ENCODE measurements at places on chromosomes 5 and 9.

GRCh38 chr5:133746834-133747233 lies 134.5 kb upstream of the FSTL4 start:
- H3K27ac ChIP-seq, result no peak overlapping the region
- H3K4me3 ChIP-seq, result no peak overlapping the region
- H3K36me3 ChIP-seq, result no peaks in the 10 kb centered on the region

- H3K4me1 ChIP-seq, result no peaks in the 10 kb centered on the region
- DNase-seq, result no peak
- H3K4me3 ChIP-seq, result no peak overlapping the region
- H3K27ac ChIP-seq, result no peak overlapping the region
- no peaks in the 10 kb centered on the region for H3K36me3 ChIP-seq
Observed at GRCh38 chr5:60806591-60807243, 37.4 kb downstream of the ELOVL7 start.

GRCh38 chr9:123373946-123374345 lies 17.9 kb downstream of the CRB2 start:
- peaks cover 13% of the 10 kb centered on the region for H3K4me1 ChIP-seq
- no peak overlapping the region for H3K4me3 ChIP-seq
- H3K27me3 ChIP-seq, result no peaks in the 10 kb centered on the region
- no peak for DNase-seq

DNA sequence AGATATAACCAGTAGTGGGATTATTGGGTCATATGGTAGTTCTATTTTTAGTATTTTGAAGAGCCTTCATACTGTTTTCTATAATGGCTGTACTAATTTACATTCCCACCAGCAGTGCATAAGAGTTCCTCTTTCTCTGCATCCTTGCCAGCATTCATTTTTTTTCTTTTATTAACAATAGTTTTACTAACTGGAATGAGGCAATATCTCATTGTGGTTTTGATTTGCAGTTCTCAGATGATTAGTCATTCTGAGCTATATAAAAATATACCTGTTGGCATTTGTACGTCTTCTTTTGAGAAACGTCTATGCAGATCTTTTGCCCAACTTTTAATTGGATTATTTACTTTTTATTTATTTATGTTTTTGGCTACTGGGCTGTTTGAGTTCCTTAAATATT lies 1579.3 kb upstream of the CDH6 start:
- no peak overlapping the region for H3K4me3 ChIP-seq
- no peaks in the 10 kb centered on the region for H3K27me3 ChIP-seq
- H3K4me1 ChIP-seq, result no peaks in the 10 kb centered on the region
- no peaks in the 10 kb centered on the region for H3K36me3 ChIP-seq

GRCh38 chr5:3931976-3932375 lies 336.3 kb downstream of the IRX1 start:
- H3K27me3 ChIP-seq, result no peaks in the 10 kb centered on the region
- H3K4me1 ChIP-seq, result no peaks in the 10 kb centered on the region
- no peak for DNase-seq
- H3K27ac ChIP-seq, result no peak overlapping the region

GRCh38 chr9:125995706-125996105 lies 248.5 kb downstream of the PBX3 start:
- no peaks in the 10 kb centered on the region for H3K27me3 ChIP-seq
- no peaks in the 10 kb centered on the region for H3K4me1 ChIP-seq
- no peak overlapping the region for H3K27ac ChIP-seq
- no peaks in the 10 kb centered on the region for H3K36me3 ChIP-seq
- DNase-seq, result no peak

DNA sequence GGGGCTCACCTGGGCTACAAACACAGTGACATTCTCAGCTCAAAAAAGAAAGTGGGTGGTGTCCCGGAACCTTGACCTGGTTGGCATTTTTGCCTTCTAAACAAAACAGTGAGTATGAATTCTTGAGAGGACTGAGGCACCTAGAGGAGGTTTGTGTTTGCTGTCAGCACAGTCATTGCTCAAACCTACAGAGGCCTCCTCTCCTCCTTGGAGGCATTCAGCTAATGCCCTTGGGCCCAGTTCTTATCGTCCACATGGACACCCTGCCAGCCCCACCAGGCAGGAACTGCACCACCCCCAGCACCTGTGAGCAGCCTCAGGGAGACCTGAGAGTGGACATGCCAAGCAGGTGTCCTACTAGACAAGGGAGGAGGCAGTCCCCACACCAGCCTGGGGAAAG lies 156.7 kb downstream of the SYK start:
- H3K4me3 ChIP-seq, result no peak overlapping the region
- DNase-seq, result no peak
- no peaks in the 10 kb centered on the region for H3K27me3 ChIP-seq
- no peaks in the 10 kb centered on the region for H3K4me1 ChIP-seq
- H3K36me3 ChIP-seq, result no peaks in the 10 kb centered on the region
- H3K27ac ChIP-seq, result no peak overlapping the region

DNA sequence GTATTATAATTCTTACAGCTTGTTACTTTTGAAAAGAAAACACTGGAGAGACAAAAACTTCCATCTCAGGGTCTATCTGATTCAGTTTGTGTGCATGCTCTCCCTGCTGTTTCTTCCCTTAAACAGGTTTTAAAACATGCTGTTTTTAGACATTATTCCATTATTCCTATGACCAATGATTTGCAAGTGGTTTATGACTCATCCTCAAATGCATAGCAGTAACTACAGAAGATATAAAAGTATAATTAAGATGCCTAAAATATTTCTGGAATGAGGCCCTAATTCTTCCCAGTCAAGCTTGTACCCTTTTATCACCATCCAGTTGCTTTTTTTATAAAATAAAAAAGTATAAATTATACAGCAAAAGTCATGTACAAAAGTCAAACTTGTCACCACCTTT lies 3.7 kb downstream of the DTWD2 start:
- H3K27me3 ChIP-seq, result no peaks in the 10 kb centered on the region
- no peak for DNase-seq
- H3K27ac ChIP-seq, result no peak overlapping the region
- H3K4me1 ChIP-seq, result peaks cover 33% of the 10 kb centered on the region
- no peak overlapping the region for H3K4me3 ChIP-seq

- H3K36me3 ChIP-seq, result no peaks in the 10 kb centered on the region
- H3K4me3 ChIP-seq, result no peak overlapping the region
- H3K27ac ChIP-seq, result no peak overlapping the region
- no peaks in the 10 kb centered on the region for H3K27me3 ChIP-seq
Observed at GRCh38 chr5:154288145-154288544, 97.6 kb downstream of the GALNT10 start.

DNA sequence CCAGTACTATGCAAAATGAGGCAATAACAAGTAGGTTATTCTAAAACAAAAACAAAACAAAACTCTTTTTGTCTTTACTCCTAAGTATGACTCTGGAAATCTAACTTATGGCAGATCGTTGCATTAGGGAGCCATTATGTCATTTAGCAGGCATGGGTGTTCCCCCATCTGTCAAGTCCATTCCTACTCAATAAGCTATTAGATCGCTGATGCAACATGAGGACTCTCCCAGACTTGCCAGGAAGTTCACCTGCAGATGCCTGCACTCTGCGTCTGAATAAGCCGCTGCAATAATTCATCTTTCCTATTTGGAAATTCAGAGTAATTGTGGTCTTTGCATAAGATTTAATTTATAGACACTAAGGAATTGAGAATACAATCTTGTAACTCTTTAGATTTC lies 585.0 kb downstream of the KIF4B start:
- no peaks in the 10 kb centered on the region for H3K4me1 ChIP-seq
- H3K27me3 ChIP-seq, result no peaks in the 10 kb centered on the region
- no peak overlapping the region for H3K27ac ChIP-seq
- DNase-seq, result no peak
